ENCODE measurements at places on chromosomes 11 and 22. TPM values are rescaled to one million over a fixed set of nuclear protein-coding genes. Genes with fewer than 3 reads are reported as not detected.

DNA sequence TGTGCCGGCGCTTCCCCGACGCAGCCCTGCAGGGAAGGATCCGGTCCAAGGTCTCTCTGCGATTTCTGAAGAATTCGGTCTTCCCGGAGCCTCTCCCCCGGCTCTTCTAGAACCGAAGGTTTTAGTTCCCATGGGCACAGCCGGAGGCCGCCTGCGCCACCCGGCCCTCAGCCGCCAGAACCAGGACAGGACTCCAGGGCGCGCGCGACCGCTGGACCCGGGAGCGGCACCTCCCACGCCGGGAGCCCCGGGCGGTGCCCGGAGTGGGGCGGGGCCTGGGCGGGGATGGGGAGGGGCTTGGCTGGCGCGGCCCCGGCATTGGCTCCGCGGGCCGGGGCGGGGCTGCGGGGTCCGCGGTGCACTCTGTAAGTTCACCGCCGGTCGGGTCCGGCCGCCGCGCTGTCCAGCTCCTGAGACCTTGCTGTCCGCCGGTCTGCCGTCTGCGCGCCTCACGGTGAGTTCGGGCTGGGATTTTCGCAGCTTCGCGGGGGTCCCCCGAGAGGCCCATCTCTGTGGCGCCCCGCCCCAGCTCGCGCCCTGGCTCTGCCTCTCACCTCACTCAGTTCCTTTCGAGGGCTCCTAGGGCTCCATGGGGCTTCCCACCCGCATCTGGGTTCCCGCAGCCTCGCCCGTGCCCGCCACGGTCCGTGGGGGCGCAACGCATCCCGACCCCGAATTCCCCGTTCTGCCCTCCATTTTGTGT, at the start of gene CDC42EP2:
Gene CDC42EP2 (plus strand): TSS at position 366 of the 703 bp plus-strand sequence. CDS start 6,033 bp downstream, outside the sequence.
- H3K4me1 ChIP-seq: peaks cover 47% of the 10 kb centered on the region
- H3K36me3 ChIP-seq: no peaks in the 10 kb centered on the region
- peak; percentile 71 for DNase-seq
- no peak within 1 kb of the TSS for H3K27ac ChIP-seq

DNA sequence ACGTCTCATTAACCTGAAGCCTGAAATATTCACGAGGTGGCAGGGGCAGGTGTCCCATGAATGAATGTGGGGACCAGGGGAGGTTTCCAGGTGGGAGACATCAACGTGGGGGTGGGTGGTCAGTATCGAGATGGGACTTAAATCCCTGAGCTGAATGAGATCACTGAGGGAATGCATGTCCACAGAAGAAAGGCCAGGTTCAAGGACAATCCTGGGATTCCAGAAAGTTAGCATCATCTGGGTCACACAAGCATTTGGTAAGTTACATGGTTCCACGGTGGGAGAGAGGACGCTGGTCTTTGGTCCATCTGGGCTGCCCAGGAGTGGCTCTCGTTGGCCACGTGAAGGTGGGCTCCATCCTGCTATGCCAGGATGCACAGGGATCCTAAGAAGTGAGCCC, 22.7 kb upstream of the CCND1 start:
- H3K4me3 ChIP-seq: no peak overlapping the region
- DNase-seq: no peak
- no peak overlapping the region for H3K27ac ChIP-seq

GRCh38 chr11:67520856-67521824, 2.1 kb downstream of the CABP2 start:
- peaks cover 9% of the 10 kb centered on the region for H3K4me1 ChIP-seq
- H3K27ac ChIP-seq: no peak overlapping the region
- no peaks in the 10 kb centered on the region for H3K27me3 ChIP-seq
- H3K36me3 ChIP-seq: no peaks in the 10 kb centered on the region
- no peak overlapping the region for H3K4me3 ChIP-seq

- no peak overlapping the region for H3K4me3 ChIP-seq
- no peaks in the 10 kb centered on the region for H3K27me3 ChIP-seq
- H3K36me3 ChIP-seq: no peaks in the 10 kb centered on the region
- no peak overlapping the region for H3K27ac ChIP-seq
- DNase-seq: no peak
Observed at GRCh38 chr22:42134100-42135020, 3.8 kb upstream of the CYP2D6 start.

DNA sequence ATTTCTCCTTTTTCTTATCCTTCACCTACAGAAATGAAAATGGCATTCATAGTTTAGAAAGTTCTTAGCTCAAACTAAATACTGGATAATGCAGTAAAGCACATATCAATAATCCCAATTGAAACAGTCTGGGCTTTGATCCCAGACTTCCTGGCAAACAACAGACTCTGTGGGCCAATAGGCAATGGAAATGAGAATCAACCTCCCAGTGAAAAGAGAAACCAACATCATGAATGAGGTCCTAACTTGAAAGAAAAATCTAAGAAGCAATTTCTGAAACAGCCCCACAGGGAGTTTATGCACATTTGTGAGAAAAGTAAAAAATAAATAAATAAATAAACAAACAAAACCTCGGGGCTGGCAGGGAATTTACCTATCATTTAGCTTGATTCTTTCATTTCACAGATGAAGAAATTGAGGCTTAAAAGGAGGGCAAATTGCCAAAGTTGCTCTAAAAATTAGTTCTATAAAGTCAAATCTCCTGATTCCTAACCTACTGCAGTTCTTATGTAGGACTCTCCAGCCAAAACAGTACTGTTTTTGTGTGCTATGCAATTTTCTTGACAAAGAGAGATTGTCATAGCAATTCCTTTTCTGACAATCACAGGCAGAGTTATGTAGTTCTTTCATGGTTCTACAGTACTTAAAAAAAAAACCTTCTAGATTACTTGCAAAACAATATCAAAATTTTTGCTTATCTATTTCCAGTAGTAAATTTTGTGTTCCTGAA, 265.8 kb downstream of the GRM5 start:
- peaks cover 22% of the 10 kb centered on the region for H3K4me1 ChIP-seq
- no peaks in the 10 kb centered on the region for H3K27me3 ChIP-seq
- no peak for DNase-seq
- H3K27ac ChIP-seq: peak overlapping the region; percentile 78
- H3K36me3 ChIP-seq: no peaks in the 10 kb centered on the region

DNA sequence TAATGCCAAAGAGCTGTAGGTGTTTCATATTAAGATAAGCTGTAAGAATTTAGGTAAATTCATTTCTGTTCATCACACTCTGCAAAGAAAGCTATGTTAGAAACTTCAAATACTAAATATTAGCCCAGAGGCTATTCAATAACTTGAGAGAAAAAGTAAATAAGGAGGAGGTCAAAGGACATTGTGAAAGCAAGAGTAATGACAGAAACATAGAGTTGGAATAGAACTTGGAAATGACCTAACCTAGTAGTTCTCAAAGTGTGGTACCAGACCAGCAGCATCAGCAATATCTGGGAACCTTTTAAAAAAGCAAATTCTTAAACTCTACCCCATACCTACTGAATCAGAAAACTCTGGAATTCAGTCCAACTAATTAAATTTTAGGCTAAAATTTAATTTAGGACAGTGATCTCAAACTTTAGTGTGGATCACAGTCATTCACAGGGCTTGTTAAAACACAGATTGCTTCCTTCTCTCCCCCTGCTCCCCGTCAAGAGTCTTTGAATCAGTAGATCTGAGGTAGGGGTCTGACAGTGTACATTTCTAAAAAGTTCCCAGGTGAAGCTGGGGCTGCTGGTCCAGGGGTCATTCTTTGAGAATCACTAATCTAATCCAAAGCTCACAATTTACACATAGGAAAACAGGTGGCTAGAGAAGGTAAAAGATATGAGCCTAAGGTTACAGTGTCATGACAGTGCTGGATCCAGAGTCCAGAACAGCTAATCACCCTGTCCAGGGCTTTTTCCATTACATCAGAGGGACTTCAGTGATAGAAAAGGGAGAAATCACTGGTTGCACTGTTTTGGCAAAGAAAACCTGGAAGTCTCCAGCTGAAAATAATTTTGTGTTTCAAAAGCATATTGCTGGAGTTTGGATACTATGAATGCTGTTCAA, 241.1 kb downstream of the SOX6 start:
- H3K36me3 ChIP-seq: no peaks in the 10 kb centered on the region
- H3K27me3 ChIP-seq: no peaks in the 10 kb centered on the region
- H3K4me3 ChIP-seq: no peak overlapping the region
- no peak overlapping the region for H3K27ac ChIP-seq
- DNase-seq: no peak

DNA sequence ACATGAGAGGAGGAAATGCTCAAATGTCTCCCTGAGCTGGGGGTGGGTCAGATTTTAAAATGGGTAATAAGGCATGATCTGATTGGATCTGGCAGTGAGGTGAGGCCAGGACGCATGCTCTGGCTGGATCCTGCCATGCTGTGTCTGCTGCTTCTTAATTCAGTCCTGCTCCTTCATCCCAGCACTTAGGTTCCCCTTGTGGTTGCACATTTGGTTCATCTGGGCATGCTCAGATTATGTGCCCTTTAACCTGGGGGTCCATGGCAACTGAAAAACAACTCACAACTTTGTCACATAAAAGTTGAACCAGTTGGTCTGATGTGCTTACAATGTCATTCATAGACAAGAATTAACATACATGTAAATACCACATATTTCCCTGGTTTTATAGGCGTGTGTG, 67.9 kb downstream of the PIWIL4 start:
- no peaks in the 10 kb centered on the region for H3K27me3 ChIP-seq
- no peak overlapping the region for H3K4me3 ChIP-seq
- H3K4me1 ChIP-seq: no peaks in the 10 kb centered on the region
- no peaks in the 10 kb centered on the region for H3K36me3 ChIP-seq
- no peak overlapping the region for H3K27ac ChIP-seq
- no peak for DNase-seq

DNA sequence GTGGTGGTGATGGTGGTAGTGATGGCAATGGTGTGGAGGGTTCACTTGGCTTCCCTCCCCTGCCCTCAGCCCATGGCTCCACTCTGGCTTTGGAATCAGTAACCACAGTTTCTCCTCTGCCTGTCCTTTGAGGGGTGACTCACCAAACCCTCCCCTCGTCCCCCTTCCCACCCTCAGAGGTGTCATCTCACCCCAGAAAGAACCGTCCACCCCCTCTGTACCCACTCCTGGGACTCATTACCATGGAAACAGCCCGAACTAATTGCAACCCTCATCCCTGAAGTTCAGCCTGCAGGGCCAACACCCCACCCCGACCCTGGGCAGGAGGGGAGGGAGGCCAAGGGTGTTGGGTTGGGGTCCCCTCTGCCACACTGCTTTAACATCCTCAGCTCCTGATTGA, 26.6 kb downstream of the PHLDB1 start:
- H3K27ac ChIP-seq: no peak overlapping the region
- DNase-seq: no peak
- peaks cover 8% of the 10 kb centered on the region for H3K36me3 ChIP-seq
- peak overlapping the region; percentile 31 for H3K4me3 ChIP-seq
- no peaks in the 10 kb centered on the region for H3K27me3 ChIP-seq
- peaks cover 23% of the 10 kb centered on the region for H3K4me1 ChIP-seq

The ACTN3 gene
- 0.16 TPM for total RNA-seq

GRCh38 chr11:13446444-13446843, 16.6 kb downstream of the BTBD10 start:
- peaks cover 27% of the 10 kb centered on the region for H3K4me1 ChIP-seq
- H3K27ac ChIP-seq: no peak overlapping the region
- no peaks in the 10 kb centered on the region for H3K27me3 ChIP-seq
- peaks cover 2% of the 10 kb centered on the region for H3K36me3 ChIP-seq
- no peak overlapping the region for H3K4me3 ChIP-seq
- no peak for DNase-seq

DNA sequence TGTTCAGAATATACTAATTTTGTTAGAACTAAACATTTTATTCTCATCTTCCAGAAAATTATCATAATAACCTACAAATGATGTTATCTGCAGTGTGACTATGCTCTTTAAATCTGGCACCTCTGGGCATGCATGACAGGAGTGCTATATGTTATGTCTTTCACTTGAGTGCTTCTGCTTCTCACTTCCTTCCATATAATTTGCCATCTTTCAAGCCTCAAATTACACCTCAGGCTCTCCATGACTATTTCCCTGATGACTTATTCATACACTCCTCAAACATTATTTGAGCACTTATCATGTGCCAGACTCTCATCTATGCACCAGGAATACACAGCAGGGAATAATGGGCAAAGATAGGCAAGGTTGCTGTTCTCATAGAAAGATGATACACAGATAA, 219.3 kb upstream of the POU2AF2 start:
- H3K27ac ChIP-seq: no peak overlapping the region
- DNase-seq: no peak
- no peaks in the 10 kb centered on the region for H3K36me3 ChIP-seq
- H3K27me3 ChIP-seq: peaks cover 6% of the 10 kb centered on the region
- H3K4me1 ChIP-seq: no peaks in the 10 kb centered on the region
- no peak overlapping the region for H3K4me3 ChIP-seq

DNA sequence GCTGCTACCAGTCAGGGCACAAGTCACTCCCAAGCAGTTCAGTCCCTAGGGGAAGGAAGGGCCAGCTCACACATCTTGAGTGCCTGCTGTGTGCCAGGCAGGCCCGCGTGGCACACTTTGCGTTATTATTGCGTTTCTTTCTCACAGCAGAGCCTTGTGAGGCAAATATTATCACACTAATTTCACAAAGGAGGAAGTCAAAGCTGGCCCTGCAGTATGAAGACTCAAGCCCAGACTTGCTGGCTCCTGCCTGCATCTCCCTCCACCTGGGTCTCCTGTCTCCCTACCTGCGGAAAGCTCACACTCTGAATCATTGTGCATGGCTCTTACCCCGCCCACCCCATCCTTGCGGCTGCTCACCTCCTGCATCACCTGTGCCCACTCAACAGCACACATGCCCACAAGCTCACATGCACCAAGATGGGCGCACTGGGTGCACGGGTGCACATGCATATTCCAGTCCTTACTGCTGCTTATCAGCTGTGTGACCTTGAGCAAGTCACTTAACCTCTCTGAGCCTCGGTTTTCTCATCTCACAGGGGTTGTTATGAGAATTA, 31.7 kb upstream of the P2RY2 start:
- peaks cover 17% of the 10 kb centered on the region for H3K27me3 ChIP-seq
- no peak for DNase-seq
- H3K4me3 ChIP-seq: no peak overlapping the region
- H3K36me3 ChIP-seq: no peaks in the 10 kb centered on the region
- H3K27ac ChIP-seq: no peak overlapping the region

GRCh38 chr11:102429226-102429625, 23.3 kb downstream of the TMEM123 start:
- DNase-seq: no peak
- peaks cover 36% of the 10 kb centered on the region for H3K36me3 ChIP-seq
- H3K4me1 ChIP-seq: peaks cover 44% of the 10 kb centered on the region
- no peak overlapping the region for H3K27ac ChIP-seq
- no peak overlapping the region for H3K4me3 ChIP-seq

- H3K4me1 ChIP-seq: no peaks in the 10 kb centered on the region
- H3K36me3 ChIP-seq: no peaks in the 10 kb centered on the region
- no peak for DNase-seq
- H3K27me3 ChIP-seq: no peaks in the 10 kb centered on the region
Observed at GRCh38 chr11:88012456-88012855, 162.8 kb downstream of the RAB38 start.

The CD3D gene
- not detected for total RNA-seq

DNA sequence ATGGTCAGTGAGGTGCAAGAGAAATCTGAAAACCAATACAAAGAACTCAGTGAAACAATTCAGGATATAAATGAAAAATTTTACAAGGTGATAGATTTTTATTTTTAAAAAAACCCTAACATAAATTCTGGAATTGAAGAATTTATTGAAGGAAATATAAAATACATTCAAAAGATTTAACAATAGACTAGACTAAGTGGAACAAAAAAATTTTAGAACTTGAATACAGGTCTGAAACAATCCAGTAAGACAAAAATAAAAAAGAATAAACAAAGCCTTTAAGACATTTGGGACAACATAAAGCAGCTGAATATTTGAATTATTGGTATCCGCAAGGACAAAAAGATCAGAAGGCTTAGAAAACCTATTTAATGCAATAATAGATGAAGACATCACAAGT, 8.7 kb downstream of the SPA17 start:
- H3K4me1 ChIP-seq: no peaks in the 10 kb centered on the region
- no peak for DNase-seq
- H3K4me3 ChIP-seq: no peak overlapping the region
- H3K36me3 ChIP-seq: peaks cover 48% of the 10 kb centered on the region
- no peaks in the 10 kb centered on the region for H3K27me3 ChIP-seq

Data from neural crest cell (in vitro differentiated cells).